ENCODE measurements at places on chromosomes 7 and 10.

DNA sequence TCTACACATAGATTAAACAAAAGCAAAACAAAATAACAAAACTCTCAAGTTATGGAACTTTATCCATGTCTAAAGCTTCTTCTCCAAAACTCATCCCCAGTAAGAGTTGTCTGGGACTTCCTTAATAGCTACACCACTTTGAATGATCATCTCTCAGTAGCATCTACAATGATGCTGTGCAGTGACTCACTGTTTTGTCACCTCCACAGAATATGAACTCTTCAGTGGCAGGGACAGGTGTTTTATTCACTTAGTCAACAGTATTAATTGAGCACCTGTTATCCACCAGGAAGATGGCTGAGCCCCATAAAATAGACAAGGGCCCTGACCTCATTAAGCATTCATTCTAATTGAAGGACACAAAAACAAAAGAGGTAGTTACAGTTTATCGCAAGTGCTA is 350.7 kb downstream of the ELMO1 start:
- no peak for DNase-seq

GRCh38 chr10:55782181-55782580 is 578.9 kb downstream of the ZWINT start:
- DNase-seq, result no peak

- no peak for DNase-seq
These were observed 21.8 kb upstream of the AMZ1 start for GRCh38 chr7:2666155-2666554.

- no peak for DNase-seq
These were observed 109.5 kb upstream of the SDK1 start for GRCh38 chr7:3191548-3191947.

DNA sequence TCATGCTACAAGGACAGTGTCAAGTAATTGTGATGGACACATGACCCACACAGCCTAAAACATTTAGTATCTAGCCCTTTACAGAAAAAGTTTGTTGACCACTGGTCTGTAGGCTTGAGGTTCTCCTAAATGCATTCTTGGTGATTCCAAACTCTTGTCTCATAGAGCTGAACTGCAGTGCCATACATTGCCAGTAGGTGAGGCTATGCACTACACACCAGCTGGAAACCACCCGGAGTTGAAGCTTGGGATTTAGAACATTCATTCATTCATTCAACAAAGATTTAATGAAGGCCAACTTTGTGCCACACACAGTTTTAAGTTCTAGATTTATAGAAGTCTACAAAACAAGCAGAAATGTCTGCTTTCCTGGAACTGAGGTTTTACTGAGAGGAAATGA is 77.3 kb upstream of the TCF7L2 start:
- DNase-seq, result no peak

GRCh38 chr7:44893710-44894234 is 8.4 kb upstream of the PURB start:
- no peak for DNase-seq

GRCh38 chr10:599767-600166 is 89.7 kb downstream of the DIP2C start:
- no peak for DNase-seq

DNA sequence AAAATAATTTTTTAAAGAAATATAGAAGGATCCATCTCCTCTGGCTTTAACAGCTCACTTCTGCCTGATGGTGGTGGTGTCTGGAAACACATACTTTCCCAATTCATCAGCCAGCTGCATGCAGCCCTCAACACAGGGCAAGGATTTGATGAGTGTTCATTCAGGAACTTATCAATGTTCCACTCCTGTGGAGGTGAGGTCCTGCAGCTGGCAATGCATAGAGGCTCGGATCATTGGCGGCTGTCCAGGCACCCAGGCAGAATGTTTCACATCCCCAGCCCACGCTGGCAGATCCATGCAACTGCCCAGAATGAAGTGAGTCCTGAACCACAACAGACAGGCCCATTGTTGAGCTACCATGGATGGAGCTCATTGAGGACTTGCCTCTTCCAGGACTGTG is 55.2 kb upstream of the KCNMA1 start:
- no peak for DNase-seq

GRCh38 chr7:92924800-92925199 is 88.4 kb upstream of the CDK6 start:
- no peak for DNase-seq

- DNase-seq, result no peak
These were observed 71.8 kb upstream of the LOXL4 start for GRCh38 chr10:98339799-98340198.

- no peak for DNase-seq
These were observed 9.1 kb downstream of the TSPAN14 start for GRCh38 chr10:80462981-80463741.

GRCh38 chr10:113444766-113445365 is 108.0 kb upstream of the HABP2 start:
- DNase-seq, result no peak

DNA sequence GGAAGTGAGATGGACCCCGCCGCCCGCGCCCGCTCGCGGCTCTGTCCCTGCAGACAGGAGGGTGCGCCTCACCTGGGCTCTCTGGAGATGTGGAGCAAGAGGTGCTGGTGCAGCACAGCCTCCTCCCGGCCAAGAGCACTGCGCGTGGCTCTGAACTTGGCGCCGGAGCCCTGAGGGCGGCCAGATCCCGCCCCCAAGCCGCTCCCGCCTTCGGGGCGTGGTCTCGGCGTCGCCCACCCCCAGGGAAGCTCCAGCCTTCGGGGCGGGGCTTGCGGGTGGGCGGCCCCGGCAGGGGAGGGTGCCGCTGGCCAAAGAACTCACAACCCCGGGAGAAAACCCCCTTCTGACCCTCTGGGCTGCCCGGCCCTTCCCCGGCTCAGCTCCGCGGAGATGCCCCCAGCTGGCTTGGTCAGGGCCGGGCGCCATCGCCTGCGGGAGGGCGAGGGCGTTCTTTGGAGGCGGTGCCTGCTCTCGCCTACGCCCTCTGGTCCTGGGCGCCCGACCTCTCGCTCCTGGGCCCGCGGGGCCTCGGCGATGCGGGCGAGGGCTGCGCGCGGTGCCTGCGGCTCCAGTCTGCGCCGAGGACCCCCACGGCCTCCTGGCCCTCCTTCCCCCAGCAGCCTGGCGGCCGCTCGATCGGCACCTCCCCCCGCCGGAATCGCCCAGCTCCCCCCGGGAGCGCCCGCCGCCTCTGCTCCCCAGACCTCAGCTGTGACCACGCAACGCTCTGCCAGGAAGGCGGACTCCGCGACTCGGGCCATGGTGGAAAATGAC is at the start of gene ZNF488:
TSS of gene ZNF488 (minus strand) at position 146 of the 774 bp plus-strand sequence. CDS start 15,464 bp downstream, outside the sequence.
- DNase-seq, result peak; percentile 34

GRCh38 chr7:141073173-141073640 is 657 bp upstream of the TMEM178B start:
- no peak for DNase-seq

- peak; percentile 34 for DNase-seq
These were observed 16.1 kb upstream of the DMBT1 start for GRCh38 chr10:122544493-122544892.

GRCh38 chr7:108239501-108240225 is 109.5 kb upstream of the LAMB4 start:
- no peak for DNase-seq

GRCh38 chr10:14567421-14567820 is 207.3 kb downstream of the FAM107B start:
- no peak for DNase-seq

DNA sequence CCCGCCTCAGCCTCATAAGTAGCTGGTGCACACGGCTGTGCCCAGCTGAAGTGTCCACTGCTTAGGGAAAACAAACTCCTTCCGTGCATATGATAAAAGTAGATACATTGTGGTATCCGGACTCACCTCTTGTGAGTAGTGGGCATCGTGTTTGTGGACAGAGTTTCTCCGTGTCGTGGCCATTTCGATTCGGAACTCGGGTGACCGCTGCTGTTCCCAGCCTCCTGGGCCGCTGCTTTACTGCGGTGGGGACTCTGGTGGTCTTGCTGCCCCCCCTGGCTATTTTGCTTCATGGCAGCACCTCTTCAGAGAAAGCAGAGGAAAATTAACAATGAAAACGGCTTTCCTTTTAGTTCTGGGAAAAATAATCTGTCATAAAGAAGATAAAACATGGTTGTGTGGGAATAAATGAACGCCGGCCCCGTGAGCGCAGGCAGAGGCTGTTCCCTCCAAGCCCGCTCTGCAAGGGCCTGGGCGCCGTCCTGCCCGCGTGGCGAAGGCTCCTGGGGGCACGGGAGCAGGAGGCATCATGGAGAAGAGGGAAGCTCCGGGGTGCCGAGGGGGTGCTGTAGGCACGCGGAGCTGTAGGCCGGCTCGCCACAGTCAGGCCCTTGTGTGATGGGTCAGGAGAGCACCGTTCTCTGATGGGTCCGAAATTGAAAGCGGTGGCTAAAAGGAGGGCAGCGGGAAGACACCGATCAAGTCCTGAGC is 107.4 kb downstream of the ACTR3B start:
- DNase-seq, result no peak

- DNase-seq, result no peak
These were observed 64.6 kb upstream of the RNF148 start for GRCh38 chr7:122767339-122767738.

GRCh38 chr7:53318566-53318965 is 283.1 kb downstream of the POM121L12 start:
- DNase-seq, result no peak

DNA sequence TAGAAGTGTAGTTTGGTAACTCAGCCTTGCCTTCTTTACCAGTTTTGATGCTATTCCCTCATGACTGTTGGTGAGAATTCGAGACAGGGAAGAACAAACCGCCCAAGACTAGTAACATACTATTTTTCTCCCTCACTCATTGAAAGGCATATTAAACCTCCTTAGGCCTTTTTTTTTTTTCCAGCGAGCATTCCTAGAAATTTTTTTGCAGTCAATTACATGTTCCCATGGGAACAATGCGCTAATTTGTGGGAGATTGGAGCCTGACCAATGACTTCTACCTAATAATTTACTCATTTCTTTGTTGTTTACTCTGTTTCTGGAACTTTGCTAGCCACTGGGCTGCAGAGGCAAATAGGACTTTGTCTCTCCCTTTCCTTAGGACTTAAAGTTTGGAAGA is 6.0 kb downstream of the VPS50 start:
- no peak for DNase-seq

DNA sequence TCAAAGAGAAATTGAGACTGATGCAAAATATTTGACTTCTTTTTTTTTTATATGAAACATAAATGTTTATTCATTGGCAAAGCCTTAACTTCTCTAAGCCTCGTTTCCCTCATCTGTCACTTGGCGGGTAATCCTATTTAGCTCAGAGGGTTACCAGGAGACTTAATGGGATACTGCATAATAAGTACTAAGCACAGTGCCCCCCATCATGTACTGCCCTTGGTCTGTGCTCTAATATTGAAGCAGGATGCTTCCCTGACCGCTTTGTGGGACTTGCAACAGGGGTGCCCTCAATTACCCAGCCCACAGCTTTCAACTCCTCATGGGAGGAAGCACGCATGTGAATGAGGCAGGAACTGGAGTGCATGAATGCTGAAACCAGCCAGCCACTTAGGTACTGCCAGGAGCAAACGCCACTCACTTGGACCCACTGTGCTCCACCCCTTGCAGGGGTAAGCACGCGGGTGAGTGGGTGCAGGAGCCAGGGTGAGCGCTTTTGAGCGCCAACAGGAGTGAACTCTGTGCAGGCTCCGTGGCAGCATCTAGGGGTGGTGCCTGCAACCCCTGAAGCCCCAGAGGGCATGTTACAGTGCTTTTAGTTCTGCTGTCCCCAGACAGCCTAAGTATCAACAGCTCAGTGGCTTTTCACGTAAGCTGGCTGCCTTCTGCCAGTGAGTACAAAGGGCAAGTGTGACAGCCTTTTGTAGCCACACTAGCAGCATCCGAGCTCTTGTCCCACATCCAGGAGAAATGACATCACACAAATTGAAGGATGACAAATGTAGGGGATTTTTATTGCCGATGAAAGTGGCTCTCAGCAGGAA is 209.8 kb upstream of the C7orf33 start:
- no peak for DNase-seq

DNA sequence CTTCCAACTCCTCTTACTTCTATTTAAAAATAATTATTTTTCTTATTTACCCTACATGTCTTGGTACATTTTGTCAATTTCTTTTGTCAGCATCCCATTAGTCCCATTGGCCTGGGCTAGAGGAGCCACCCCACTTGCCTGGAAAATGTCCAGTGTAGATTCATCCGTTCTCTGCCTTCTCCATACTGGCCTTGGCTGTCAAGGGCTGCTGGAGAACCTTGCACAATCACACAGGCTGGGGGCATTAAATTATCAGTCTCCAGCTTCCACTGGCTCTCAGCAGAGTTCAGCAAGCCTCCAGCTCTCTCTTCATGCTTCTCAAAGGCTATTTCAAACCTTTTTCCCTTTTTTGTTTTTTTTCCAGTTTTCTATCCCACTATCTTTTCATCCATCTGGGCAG is 13.8 kb upstream of the ZCCHC24 start:
- DNase-seq, result no peak
